ENCODE measurements at places on chromosomes 11 and 22.

- DNase-seq, result no peak
These were observed 164.8 kb upstream of the GRK3 start for GRCh38 chr22:25399649-25400151.

DNA sequence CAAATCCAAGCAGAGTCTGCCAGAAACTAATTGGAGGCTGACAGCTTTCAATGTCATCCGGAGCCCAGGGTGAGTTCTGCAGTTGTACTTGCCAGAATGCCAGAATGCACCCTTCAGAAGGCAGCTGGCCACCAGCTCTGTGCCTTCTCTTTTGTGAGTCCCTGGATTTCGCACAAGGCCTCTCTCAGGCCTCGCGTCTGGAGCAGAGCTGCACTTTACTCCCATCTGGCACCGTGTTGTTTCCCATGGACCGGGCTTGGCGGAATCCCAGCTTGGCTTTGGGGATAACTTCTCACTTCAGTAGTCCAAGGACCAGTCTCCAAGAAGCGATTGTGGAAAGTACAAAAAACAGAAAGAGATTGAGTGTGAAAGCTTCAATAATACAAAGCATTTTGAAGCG is 451.3 kb upstream of the KIRREL3 start:
- DNase-seq, result no peak

DNA sequence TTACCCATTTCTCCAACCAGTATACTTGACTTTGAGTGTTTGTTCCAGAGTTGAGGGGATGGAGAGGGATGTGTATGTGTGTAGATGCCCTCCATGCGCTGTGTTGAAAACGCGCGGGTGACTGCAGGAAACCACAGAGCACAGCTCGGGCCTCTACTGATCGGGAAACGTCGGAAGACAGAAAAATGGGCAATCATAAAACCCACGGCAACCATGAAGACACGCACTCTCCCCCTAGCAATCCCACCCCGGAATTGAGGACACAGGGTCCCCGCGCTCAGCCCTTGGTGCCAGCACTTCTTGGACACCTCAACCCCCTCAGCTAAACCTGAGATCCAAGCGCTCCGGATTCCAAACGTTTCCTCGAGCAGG is 251 bp upstream of the UQCC3 start:
- DNase-seq, result no peak

DNA sequence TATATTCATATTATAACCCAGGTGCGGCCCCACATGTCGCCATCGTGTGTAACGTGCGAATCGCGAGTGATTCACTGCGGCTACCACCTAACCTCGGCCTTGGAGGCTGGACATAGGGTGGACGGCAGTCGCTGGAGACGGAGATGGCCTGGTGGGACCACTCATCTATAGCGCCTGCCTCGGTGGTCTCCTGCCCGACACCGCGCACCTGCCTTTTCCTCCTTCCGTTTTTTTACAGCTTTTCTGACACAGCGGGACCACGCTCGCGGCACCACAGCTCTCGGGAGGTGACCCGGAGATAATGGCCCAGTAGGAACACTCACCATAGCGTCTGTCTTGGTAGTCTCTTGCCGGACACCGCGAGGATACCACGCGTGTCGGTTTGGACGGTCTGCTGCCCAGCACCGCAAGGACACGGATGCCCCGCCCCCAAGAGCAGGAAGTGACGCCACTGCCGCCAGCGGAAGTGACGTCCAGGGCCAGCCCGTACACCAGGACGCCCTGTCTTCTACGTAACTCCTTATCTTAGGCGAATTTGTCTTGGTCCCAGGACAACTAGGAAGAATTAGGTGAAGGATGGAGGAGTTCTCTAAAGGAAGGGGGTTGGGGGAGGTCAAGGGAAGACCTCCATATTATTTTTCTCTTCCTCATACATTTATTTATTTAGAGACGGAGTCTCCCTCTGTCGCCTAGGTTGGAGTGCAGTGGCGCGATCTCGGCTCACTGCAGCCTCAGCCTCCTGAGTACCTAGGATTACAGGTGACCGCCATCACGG is 6.4 kb downstream of the SNU13 start:
- DNase-seq, result peak; percentile 72

DNA sequence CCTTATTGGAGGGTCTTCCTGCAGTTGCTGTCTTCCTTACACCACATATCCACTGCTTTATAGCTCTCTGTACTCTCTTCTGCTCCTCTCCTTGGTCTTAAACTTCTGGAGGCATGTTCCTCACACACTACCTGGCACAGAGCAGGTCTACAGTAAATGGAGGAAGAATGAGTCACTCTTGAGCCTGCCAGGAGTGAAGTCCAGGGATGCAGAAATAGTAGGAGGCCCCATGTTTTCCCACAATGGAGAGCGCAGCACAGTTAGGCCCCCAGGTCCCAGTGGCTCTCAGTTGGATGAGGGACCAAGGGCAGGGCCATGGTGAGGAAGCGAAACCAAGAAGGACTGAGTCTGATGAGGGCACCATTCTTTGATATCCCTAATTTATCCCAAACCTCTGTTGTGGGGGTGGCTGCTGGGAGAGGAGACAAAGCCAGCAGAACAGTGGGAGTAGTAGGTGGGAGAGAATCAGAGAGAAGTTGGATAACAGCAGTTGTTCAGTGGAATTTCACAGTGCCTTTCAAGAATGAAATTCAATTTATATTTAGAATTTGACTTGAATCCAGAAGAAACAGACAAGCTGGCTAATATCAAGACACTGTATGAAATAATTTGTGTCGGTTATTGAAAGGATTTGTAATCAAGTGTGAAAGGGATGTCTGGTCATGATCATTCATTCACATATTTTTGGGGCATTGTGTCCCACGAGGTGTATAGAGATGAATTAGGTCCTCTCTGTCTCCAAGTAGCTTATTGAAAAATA is 187.8 kb downstream of the HIPK3 start:
- DNase-seq, result no peak

DNA sequence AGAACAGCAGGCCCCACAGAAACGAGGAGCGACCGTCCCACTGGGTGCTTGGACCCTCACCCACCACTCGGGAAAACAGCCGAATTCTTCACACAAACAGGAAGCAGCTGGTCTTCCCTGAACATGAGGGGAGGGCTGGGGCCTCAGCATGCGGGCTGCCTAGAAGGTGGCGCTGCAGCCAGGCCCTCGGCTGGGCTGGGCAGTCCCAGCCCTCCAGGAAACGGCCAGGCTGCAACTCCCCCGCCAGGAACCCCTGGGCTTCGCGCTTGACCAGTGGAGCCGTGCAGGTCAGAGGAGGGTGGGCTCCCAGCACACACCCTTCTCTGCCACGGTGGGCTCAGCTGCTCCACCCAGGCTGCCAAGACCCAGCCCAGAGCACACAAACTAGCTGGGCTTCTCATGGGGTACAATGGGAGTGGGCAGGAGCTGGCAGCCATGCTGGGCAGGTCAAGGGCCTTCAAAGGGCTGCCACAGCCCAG is 29.6 kb downstream of the IGF2 start:
- DNase-seq, result no peak

DNA sequence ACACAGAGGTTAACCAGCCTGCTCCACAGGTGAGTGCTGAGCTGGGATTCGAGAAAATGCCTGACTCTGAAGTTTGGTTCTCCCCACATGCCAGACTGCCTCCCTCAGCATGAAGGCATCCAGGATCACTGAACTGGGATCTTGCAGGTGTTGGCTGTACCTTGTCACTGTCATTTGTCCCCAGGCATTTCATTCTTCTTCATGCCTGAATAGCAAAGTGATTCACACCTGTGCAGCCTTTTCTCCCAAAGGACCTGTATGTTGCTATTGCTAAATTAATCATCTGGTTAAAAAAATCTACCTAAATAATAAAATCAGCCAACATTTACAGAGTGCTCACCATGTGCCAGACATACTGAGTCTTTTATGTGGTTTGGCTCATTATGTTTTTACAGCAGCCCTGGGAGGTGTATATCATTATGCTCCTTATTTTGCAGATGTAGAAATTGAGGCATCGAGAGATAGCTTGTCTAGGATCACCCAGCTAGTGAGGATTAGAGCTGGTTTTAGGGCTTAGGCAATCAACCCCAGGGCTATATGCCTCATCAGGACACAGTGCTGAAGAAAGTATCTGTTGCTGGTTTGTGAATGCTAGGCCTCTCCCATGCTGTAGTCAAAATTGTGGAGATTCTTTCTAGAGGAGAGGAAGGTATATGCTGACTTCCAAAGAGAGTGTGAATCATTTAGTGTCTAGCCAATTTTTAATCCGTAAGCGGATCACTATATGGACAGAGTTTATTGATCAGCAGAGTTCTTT is 204.4 kb downstream of the HIPK3 start:
- DNase-seq, result no peak

- no peak for DNase-seq
These were observed 18.8 kb downstream of the XKR3 start for GRCh38 chr22:16806401-16806800.

GRCh38 chr11:65722261-65722660 is 1.7 kb upstream of the RNASEH2C start:
- DNase-seq, result no peak

DNA sequence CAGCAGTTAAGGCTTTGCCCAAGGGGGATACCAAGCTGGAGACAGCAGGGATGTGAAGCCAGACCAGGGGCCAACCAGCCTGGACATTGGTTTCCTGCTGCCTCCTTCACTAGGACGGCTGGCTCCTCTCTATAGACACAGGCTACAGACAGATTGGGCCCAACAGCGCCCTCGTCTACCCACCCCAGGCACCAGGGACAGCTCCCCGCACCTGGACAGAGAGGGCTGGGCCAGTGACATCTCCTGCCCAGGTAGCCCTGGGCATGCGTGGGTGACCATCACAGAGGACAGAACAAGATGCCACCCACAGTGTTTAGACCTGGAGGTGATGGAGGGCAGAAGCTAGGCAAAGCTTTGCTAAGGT is 1.2 kb downstream of the DKK3 start:
- DNase-seq, result no peak

DNA sequence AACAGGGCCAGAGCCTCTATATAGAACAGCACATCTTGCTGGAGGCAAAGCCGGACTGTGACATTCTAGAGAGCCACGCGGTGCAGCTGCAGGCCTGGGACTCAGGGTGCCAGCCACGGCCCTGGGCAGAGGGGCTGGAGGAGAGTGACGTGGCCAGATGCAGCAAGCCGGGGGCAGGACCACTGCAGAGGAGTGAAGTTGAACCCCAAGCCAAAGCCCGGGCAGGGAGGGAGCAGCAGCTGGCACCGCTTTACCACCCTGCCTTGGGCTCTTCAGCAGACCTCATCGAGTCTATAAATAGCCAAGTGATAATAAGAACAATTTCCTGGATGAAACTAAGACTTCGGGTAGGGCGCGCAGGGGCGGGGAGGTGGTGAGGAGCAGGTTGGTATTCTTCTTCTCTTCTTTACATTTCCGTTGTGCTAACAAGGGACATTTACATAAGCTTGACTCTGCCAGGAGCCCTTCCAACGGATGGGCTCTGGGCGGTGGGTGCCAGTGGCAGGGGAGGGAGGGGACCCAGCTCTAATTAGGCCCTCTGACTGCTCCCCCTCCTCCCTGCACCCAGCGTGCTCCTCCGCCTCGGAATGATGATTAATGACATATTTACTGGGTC is 110.2 kb downstream of the ST3GAL4 start:
- no peak for DNase-seq

DNA sequence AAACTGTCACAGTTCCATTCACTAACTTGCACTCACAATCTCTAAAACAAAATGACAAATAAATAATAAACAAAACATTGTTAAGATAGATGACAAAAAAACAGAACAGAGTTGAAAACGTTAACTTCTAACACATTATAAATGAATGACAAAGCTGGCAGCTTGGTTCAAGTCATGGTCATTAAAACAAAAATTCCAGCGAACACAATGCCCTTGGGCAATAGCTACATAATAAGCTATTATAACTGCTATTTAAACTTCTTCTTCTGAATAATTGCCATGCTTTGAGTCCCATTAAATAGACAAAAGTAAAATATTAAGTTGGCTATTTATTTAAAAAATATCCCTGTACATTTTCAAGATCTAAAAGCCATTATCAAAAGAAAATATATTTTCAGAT is 54.7 kb downstream of the PICALM start:
- no peak for DNase-seq

DNA sequence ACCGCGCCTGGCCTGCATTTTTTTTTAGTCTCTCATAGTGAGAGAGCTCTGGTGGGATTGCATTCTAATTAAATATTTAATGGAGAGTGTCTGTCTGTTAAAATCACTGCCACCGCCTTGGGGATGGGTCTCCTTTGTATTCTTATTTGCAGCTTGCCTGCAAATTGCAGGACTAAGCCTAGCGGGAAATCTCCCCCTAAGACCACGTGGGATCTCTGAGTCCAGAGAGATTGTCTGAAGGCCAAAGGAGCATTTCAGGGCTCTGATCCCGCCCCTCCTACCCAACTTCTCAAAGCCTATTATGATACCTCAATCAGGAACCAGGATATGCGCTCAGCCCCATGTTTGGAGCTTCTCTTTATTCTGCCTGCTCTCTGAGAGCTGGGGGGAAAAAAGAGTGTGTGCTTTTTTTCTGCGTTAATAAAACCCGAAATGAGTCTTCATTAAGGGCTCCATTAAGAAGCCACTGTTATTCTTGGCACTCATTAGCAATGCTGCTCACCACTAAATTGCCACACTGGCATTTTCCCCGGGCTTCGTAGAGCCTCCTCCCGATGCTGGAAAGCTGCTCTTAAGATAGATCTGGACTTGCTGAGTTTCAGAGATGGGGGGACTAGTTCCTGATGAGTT is 92.9 kb upstream of the THY1 start:
- no peak for DNase-seq

DNA sequence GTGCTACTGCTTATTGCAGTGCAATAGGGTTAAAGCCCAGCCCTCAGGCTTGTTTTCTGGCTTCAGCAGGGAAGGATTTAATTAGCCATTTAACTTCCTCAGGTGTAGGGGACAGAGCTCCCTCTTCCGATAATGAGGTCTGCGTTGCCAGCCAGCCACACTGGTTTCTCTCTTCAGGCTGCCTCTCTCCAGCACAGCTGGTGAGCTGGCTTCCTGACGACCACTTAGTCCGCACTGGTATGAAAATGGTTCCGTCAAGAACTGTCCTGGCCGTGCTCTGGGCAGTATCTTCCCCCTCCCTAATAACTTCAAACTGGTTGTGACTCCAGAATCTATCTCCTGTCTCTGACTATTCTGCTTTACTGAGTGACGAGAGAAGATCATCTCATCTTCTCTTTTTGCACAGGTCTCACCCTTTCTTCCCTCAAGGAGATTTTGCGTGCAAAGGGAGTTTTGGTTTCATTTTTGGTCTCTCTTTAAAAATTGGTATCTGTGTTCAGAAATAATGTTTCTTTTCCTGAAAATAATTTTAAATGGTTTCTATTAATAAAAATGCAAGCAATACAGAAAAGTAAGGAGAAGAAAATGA is 49.2 kb downstream of the CNTN5 start:
- DNase-seq, result no peak

DNA sequence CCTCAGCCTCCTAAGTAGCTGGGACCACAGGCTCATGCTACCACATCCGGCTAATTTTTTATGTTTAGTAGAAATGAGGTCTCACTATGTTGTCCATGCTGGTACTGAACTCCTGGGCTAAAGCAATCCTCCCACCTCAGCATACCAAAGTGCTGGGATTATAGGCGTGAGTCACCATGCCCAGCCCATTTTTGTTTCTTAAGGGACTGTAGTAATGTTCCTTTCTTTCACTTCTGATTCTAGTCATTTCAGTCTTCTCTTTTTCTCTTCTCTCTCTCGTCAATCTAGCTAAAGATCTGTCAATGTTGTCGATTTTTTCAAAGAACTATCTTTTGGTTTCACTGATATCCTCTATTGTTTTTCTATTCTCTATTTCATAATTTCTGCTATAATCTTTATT is 111.0 kb upstream of the APOA1 start:
- DNase-seq, result no peak
